Stimulated activated CD4-positive, alpha-beta T cell treated with anti-CD3 and anti-CD28 coated beads, Interleukin-2, amount 100 ng/mL, for 4 hours (primary cell): ENCODE measurements at places on chromosomes 2 and 18.

DNA sequence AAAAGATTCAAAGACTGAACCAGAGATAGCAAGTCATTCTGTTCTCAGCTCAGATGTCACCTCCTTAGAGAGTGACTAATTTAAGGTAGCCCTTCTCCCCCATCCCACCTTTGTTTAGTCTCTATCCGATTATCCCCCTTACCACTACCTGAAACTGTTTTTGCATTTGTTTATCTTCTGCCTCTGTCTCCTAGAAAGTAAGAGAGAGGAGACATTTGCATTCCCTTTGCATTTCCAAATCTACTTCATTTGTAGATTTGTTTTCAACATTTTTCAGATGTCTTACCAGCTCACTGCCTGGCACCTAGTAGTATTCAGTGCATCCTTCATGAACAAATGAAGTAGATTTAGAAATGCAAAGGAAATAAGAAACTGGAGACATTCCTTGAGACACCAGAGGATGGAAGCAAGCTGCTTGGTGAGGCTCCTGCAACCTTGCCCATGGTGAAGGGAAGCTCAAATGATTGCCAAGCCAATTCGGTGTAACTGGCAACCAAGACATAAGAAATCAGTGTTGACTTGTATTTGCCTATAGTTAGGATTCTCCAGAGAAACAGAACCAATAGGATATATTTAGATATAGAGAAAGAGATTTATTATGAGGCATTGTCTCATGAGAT is 385.7 kb downstream of the STK39 start:
- no peak for DNase-seq

GRCh38 chr2:224904381-224904780 is 137.9 kb downstream of the DOCK10 start:
- DNase-seq = no peak

DNA sequence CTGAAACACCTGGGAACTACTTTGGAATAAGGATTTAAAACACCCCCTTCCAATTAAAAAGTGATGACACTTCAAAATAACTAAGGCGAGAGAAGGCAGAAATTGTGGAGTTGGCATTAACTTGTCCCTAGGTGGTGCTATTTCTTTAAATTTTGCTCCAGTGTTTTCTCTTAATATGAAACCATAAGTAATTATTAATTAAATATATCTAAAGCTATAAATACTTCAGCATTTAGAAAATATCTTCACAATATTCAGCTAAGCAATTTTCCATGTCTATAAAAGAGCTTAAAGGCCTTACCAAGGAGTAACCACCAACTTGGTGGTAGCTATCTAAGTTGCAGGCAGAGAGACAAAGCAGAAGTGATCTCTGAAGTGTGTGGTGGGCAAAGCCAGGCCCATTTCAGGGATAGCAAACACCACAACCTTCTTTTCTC is 186.8 kb upstream of the PGAP1 start:
- DNase-seq = no peak

DNA sequence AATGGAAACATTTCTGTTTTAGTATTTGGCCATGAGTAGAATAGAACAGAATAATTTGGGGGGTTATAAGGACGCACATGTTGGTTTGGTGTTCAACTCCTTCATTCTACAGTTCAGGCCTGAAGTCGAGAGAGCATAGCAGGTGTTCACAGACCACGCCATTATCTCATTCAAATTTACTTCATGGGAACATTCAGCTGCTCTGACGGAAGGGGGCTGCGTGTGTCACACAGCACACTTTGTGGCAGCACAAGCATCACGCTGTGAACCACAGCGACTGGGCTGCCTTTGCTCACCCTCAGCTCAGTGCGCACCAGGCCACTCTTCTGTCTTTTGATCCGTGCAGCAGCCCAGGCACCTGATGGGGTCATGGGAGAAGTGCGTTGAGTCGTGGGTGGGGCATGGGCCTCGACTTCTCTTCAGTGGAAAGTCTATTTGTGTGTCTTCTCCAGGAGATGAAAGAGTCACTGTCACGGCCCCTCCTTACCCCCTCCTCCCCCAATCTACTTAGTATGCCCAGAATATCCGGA is 348.6 kb upstream of the SALL3 start:
- DNase-seq = no peak

GRCh38 chr18:55488473-55488872 is 99.5 kb downstream of the TCF4 start:
- no peak for DNase-seq

DNA sequence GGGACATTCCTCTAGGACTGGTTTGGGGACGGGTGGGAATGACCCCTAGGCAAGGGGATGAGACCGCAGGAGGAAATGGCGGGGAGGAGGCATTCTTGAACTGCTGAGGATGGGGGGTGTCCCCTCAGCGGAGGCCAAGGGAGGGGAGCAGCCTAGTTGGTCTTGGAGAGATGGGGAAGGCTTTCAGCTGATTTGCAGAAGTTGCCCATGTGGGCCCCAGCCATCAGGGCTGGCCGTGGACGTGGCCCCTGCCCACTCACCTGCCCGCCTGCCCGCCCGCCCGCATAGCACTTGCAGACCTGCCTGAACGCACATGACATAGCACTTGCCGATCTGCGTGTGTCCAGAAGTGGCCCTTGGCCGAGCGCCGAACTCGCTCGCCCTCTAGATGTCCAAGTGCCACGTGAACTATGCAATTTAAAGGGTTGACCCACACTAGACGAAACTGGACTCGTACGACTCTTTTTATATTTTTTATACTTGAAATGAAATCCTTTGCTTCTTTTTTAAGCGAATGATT is 4.9 kb downstream of the INHBB start:
- no peak for DNase-seq

DNA sequence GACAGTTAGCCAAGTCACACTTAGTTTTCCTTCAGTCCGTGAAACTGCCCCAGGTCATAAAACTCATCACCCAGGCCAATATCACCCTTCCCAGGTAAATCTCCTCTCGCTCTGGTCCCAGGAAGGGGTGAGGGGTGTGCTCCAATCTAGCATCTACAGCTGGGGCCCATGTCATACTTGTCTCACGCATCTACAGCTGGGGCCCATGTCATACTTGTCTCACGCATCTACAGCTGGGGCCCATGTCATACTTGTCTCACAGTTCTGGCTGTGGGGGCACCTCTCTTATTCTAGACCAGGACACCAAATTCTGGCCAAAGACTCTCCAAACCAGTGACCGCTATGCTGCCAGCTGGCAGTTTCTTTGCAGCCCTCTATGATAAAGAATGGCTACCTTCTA is 123.3 kb upstream of the DLGAP1 start:
- DNase-seq = no peak

DNA sequence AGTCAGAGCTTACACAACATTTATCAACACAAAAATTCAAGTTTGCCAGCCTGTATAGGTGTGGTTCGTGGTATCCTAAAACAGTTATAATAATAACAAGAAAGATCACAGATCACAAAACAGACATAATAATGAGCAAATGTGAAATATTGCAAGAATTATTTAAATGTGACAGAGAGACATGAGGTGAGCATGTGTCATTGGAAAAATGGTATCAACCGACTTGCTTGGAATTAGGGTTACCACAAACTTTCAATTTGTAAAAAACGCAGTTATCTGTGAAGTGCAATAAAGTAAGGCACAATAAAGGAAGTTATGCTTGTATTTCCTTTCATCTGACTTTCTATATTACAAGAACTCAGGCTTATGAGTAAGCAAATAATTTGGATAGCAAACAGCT is 116.8 kb downstream of the IKZF2 start:
- no peak for DNase-seq

DNA sequence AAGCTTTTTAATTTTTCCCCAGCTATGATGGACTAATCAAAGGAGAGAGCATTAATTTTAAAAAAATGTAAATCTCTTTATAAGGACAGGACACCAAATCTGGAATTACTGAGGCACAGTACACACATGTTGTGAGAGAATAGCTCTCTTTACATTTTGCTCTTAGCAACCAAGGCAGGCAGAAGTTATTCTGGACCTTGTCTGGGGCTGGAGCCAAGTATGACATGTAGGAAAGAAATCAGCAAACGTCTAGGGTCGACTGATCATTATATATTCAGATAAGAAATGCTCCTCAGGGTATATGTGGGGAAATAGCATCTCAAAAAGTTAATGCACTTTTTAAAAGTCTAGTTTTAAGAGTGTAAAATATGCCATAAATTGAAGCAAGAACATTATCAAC is 1330.0 kb upstream of the CELF4 start:
- DNase-seq = no peak

DNA sequence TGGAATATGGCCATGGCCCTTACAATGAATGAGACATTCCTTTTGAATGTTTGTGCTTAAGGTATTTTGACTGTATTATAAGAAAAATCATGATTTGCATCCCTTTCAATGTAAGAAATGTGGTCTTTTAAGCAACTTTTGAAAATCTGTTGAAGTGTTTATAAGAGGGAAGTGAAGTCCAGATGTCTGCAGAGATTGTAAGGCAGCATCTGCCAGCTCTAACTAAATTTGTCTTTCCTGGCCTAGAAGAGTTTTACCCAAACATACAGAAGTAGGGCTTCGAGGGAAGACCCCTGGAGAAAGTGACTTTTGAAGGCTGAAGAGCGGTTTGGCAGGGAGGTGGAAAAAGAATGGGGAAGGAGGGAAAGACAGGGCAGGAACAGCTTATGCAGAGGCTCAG is 12.2 kb downstream of the EML6 start:
- no peak for DNase-seq

DNA sequence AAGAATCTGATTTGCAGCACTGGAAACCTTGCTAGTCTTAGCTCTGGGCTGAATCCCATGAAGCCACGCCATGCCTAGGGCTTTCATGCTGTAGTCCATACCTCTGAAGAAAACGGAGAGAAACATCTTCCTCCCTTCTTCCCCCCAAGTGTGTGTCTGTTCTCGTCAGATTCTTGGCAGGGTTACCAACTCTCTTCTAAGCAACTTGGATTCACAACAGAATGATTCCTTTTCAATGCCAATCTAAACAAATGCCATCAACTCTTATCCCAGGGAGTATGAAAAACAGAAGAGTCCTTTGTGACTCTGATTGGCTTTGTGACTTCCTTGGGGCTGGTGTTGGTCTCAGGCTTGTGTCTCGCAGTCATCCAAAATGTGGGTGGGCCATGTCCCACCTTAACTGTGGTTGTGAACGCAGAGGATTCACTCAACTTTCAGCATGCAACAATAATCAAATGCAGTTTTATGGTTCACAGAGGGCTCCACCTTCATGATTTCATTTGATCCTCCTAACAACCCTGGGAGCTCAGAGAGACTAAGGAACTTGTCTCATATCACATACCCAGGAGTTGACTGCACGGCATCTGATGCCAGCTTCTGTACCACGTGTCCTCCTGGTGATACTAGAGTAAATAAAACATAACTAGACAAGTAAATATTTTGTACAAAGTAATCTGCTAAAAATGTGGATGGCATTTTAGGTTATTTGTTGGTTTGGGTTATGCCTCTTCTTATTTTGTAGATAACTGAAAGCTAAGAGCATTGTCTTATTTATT is 186.0 kb upstream of the TNP1 start:
- no peak for DNase-seq

DNA sequence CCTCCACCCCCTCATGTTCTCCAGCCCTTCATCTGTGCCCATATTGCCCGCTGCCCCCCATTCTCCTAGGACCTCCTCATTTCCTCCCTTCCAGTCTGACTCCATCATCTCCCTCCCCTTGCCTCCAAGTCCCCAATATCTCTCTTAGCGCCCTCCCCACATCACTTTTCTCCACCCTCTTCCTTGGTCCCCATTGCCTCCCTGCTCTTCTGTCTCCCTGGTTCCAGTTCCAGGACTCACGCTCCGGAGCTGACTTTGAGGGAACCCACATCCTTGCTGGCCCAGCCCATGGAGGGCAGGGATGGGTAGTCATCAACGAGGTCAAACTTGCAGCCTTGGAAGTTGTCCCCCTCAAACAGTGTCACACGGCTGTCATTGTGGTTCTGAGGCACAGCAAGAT is 2.6 kb downstream of the CRYBA2 start:
- DNase-seq = no peak

GRCh38 chr18:50518787-50519546 is 40.9 kb upstream of the MAPK4 start:
- DNase-seq = no peak

- no peak for DNase-seq
These were observed 102.7 kb downstream of the DCC start for GRCh38 chr18:52442686-52443085.

GRCh38 chr2:27909901-27910300 is 19.4 kb downstream of the BABAM2 start:
- no peak for DNase-seq

GRCh38 chr2:28621172-28622100 is 125.6 kb downstream of the PLB1 start:
- DNase-seq = peak; percentile 65

DNA sequence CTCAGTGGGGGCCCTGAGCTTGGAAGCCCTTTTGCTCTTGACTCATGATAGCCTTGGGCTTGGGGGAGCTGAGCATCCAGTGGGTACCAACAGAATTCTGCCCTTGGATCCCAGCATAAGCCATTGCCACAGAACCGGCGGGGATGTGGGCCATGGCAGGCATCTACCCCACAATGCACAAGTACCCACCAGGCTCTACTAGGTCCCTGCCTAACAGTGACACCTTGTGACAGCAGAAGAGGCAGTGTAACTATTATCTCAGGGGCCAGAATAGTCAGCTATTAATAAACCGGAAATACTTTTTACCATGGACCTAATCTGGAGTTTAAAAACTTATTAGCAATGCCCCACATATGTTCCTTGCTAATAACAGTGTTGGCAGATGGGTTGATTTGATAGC is 397.2 kb downstream of the TMEM182 start:
- DNase-seq = no peak

- no peak for DNase-seq
These were observed 157.1 kb downstream of the ACTR3 start for GRCh38 chr2:114046866-114047435.

DNA sequence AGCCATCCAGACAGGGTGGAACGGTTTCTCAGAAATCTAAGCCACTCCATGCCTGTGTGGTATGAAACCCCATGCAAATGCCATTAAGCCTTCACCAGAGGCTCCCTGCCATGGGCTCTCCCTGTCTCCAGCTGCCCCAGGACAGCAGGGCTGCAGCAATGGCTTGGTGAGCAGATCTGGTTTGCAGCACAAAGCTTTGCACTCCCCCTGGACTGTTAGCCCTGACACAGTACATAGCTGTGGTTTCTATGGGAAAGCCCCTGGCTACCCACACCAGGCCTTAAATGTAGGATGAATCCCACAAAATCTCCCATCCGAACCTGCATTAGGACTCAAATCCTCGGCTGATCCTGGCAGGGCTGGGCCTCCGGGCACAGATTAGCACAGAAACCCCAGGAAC is 291.6 kb downstream of the TNS1 start:
- DNase-seq = no peak

DNA sequence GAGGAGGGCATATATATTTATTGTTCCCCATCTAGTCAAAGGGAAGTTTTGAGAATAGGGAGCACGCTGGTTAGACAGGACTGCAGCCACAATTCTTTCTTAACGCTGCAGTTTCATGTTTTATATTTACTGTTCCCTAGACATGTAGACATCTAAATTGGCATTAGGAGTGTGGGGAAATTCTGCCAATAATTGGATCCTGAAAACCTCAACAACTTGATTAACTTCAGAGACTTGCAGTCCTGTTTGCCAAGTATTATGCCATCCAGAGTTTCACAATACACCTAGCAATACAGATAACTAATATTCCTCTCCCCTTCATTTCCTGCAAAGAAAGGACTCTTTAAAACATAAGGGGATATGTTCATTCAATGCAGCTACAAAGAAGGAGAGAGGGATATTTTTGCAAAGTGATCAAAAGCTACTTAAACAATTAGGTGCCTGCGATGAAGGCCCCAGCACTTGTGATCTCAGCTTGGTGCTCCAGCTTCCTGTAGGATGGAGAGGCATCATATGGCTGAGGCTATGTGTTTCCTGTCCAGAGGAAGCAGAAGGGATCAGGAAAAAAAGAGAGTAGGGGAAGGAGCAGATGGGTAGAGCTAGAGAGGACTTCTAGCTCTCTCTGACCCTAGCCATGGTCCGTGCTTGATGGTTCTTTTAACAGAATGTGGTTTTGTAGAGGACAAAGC is 264.4 kb downstream of the MTX2 start:
- no peak for DNase-seq
